ENCODE measurements at places on chromosomes 6 and 20.

- no peak for DNase-seq
These were observed 565.7 kb upstream of the BTBD3 start for GRCh38 chr20:11352041-11352440.

GRCh38 chr20:5890773-5891441 is 59.4 kb downstream of the TRMT6 start:
- no peak for DNase-seq

DNA sequence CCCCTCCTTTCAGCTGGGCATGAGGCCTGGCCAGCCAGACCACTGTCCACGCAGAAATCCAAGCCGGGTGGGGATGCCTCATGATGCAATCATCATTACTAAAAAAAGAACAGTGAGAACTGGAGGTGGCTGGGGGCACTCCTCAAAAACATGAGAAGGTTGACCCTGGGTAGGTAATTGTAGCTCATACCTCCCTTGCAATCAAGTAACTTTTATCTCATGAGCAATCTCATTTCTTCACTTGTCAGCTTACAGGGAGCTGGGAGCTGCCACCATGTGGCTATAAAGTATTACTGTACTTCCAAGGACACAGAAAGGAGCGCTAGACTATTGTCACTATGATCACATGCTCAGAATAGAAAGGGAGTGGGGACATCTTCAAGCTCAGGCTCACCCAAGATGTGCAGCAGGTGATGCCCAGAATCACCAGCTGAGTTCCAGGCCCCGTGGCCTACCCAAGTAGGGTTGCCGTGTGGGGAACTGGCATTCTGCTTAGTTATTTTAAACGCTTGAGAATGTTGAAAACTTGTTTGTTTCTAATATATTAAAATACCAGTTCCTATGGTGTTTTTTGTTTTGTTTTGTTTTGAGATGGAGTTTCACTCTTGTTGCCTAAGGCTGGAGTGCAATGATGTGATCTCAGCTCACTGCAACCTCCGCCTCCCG is 3.0 kb upstream of the CDH26 start:
- DNase-seq: no peak

DNA sequence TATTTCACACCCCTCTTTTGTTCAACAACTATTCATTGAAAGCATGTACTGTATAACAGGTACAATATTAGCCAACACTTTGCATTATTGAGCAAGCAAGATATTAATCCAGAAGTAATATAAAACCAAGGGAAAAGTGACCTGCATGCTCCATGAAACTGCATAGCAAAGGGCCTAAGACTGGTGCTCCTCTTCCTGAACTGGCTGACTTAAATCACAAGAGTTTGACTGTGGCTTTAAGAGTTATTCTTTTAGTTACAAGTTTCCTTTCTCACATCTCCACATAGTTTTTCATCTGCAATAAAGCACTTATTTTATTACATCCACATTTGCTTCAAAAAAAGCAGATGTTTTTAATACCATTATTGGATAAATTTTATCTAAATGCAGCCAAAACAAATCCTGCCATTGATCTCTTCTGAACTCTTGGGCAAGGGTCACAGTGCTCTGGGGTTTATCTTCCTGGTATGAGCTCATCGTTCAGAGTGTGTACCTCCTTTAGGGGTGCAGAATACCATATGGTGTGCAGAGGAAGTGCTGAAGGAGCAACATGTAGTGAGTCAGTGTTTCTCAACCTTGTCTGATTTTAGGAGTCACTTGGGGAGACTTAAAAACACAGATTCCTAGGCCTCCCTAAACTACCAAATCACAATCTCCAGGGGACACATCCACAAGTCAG is 1225.9 kb upstream of the MAP3K7 start:
- DNase-seq: no peak

DNA sequence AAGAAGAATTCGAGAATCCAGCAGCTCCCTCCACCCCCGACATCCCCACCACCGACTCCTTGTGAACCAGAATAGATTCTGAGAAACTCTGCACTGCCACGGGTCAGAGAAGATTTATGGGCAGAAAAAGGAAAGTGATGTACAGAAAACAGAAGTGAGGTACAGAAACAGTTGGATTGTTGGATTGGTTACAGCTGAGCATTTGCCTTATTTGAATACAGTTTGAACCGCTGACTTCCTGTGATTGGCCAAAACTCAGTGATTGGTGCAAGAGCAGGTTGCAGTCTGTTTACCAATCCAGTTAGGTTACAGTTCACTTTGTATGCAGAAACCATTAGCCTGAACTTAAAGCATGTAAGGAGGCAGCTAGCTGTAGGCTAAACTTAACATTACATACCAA is 131.2 kb upstream of the HDDC2 start:
- no peak for DNase-seq

GRCh38 chr6:163017801-163018200 is 290.0 kb downstream of the PACRG start:
- no peak for DNase-seq

- no peak for DNase-seq
These were observed 9.7 kb upstream of the ZNF334 start for GRCh38 chr20:46523108-46523507.

GRCh38 chr6:41334482-41335040 is 847 bp upstream of the NCR2 start:
- peak; percentile 57 for DNase-seq

DNA sequence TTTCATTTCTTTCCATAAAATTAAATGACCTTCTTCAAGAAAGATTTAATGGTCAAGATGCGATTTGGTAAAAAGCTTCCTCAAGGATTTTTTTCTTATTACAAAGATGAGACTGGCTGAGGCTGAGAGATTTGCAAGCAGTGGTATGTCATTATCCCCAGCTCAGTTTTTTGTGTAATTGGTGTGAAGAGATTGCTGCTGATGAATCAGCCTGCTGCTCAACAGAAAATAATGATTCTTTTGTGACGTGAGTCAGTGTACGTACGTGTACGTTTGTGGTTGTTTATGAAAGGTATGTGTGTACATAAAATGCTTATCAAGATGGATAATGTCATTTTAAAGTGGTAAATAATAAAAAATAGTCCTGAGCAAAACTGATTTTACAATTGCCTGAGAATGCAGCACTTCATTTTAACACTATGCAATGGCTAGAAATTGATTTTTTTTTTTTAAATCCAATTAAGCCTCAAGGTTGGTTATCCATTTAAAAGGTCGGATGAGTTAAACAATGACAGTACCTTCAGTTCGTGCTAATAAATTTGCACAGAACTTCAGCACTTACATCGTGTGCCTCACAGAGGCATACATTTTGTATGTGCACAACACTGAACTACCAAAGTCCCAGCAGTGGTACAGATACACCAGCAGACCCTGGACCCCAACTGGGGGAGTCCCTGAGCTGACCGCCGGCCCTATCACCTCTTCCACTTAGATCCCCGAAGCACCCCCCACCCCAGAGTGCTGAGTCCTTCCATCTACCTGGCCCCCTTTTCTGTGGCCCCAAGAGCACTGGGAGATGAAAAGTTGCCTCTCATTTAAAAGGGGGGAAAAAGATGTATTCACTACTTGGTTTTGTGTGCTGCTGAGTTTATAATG is 9.7 kb upstream of the NPEPL1 start:
- DNase-seq: no peak

DNA sequence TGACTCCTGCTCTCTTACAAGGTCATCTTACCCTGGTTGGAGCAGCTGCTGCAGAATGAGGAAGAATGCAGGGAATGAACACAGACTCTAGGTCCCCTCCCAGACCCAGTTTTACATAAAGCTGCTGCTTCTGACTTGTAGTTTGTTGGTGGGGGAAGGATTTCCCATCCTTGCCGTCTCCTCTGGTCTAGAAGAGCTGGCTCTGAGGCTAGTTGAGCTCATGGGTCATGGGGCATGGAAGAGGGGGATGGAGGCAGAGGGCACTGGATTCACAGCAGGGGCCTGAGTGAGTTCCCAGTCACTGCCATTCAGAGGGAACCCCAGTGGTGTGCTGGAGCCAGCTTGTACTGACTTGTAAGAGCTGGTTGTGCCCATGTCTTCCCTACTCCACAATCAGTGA is 9.2 kb upstream of the GUCA1A start:
- DNase-seq: no peak

- DNase-seq: no peak
These were observed 237.8 kb upstream of the THEMIS start for GRCh38 chr6:128138694-128139093.

DNA sequence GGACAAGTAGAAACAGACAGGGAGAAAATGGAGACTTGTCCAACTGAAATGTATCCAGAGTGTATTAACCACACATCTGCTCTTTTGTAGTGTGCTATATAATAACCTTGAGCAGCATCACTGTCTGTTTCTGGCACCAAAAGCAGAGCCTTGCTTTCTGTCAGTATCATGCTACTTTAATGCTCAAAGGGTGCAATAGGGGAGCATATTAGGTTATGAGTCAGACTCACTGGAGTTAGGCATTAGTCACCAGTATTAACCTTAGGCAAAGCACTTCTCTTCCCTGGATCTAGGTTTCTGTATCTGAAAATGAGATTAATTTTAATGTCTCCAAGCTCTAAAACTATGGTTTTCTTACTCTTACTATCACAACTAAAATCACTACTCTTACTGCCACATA is 280.1 kb downstream of the TFAP2B start:
- no peak for DNase-seq

DNA sequence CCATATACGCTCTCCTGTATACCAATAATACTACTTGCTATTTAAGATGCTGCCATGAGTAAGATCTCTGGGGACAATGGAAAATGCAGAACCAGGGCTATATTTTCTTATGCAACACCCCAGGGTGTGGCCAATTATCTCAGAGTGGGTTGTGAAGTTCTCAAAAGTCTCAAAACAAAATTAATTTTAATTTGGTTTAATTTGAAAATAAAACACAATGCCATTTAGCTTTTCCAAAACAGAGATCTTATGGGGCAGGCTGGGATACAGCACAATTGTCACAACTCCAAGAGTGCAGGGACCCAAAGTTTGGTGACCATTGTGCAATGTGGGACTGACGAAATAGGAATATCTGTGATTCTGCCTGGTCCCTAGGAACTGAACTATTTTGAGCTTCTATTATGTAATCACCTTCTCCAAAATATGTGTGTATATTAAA is 43.1 kb downstream of the MBOAT1 start:
- DNase-seq: no peak

DNA sequence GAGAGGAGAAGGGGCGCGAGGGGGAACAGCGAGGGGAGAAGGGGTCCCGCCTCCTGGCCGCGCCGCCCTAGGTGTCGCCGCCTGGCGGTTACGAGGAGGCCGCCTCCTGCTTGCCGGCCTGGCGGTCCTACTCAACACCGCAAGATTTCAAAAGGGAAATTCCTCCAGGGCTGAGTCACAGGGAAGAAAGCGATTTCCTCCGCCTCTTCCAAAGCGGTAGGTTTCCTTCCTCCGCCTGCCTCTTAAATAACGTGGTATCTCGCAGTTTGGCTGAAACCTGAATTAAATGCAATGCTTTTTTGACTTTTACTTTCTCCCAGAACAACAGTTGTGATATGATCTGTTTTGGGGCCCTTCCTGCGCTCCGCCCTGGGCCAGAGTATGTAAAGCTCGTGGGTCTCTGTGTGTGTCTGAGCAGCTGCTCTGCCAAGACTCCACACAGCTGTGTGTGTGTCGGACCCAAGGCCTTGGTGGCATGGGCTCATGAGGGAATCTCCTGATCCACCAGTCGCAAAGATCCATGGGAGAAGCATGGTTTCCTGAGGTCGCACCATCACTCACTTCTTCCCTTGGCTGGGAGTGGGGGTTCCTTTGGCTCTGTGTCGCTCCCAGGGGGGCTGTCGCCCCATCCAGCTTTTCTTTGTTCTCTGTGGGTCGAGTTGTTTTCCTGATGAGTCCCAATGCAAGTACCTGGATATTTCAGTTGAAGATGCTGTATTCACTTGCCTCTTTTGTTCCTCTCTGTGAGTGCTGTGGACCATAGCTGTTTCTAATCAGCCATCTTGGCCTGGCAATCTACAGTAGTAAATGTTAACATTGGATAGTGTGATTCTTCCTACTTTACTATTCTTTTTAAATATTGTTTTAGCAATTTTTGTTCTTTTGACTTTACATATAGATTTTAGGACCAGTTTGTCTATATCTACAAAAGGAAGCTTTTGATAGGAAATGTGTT is 31.6 kb upstream of the NOTCH4 start:
- peak; percentile 92 for DNase-seq

DNA sequence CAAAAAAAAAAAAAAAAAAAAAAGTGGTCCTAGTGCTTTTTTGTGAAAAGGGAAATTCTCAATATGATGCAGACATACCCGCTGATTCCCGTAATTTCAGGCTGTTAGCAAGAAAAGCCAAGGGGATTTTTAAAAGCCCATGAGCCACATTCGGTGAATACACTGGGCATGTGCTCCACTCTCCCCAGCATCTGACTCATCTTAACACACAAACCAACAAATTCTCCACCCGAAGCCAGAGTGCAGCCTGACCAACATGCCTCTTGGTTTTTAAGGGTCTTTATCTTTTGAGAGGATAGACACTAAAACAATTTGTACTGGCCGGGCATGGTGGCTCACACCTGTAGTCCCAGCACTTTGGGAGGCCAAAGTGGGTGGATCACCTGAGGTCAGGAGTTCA is 45.5 kb upstream of the CD83 start:
- DNase-seq: no peak

GRCh38 chr6:144160431-144161005 is 10.2 kb downstream of the STX11 start:
- DNase-seq: no peak

DNA sequence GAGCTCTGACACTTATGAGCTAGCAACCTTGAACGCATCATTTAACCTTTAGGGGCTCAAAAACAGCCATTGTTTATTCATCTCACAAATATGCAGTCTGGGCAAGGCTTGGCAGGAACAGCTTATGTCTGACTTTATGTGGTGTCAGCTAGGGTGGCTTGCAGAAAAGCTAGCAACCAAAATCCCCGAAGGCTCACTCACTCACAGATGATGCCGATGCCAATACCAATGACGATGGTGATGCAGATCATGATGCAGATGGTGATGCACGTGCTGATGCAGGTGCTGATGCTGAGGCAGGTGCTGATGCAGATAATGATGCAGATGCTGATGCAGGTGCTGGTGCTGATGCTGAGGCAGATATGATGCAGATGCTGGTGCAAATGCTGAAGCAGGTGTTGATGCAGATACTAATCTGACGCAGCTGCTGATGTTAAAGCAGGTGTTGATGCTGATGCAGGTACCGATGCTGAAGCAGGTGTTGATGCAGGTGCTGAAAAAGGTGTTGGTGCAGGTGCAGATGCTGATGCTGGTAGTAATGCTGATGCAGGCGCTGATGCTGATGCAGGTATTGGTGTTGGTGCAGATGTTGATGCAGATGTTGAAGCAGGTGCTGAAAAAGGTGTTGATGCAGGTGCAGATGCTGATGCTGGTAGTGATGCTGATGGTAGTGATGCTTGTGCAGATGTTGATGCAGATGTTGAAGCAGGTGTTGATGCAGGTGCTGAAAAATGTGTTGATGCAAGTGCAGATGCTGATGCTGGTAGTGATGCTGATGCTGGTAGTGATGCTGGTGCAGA is 195.6 kb downstream of the NFATC2 start:
- DNase-seq: no peak

GRCh38 chr6:28586962-28587745 is 61.5 kb downstream of the GPX5 start:
- peak; percentile 92 for DNase-seq

DNA sequence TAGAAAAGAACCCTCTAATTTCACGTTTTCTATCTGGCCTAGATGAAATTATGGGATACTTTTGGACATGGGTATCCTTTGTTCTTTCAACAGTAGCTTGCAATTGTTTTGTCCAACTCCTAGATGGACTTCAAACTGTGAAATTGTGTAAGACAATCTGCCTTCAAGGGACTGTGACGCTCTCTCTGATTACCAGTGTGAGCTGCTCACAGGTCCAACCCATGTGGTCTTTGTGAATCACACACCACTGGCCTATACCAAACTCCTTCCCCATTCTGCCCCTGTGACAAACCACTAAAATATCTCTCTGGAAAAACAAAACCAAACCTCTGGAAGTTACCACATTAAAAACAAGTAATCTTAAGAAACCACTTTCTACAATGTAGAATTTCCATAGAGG is 59.5 kb downstream of the NINL start:
- no peak for DNase-seq
